Thyroid gland (tissue), 4 donors: ENCODE measurements at places on chromosomes 1 and 21. TPM values are rescaled to one million over a fixed set of nuclear protein-coding genes. Genes with fewer than 3 reads are reported as not detected.

The DNM3 gene
- total RNA-seq: 12.3 TPM

DNA sequence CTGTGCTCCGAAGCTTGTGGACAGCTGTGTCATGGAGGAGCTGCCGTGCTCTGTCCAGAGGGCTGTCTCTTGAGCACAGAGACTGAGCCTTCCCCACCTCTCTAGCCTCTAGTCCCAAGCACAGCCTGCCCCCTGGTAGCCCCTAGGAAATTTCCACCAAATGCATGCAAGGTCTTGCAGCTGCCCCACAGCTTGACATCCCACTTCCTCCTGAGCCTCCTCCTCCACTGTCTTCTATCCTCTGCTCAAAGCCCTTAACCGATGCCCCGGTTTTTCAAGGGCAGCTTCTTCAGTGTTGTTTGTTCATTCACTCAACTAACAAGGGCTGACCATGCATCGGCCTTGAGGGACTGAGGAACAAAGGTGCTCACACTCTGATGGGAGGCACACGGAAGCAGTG is 20.6 kb upstream of the PROK1 start:
- DNase-seq: no peak
- no peak overlapping the region for H3K4me3 ChIP-seq
- H3K4me1 ChIP-seq: no peaks in the 10 kb centered on the region

DNA sequence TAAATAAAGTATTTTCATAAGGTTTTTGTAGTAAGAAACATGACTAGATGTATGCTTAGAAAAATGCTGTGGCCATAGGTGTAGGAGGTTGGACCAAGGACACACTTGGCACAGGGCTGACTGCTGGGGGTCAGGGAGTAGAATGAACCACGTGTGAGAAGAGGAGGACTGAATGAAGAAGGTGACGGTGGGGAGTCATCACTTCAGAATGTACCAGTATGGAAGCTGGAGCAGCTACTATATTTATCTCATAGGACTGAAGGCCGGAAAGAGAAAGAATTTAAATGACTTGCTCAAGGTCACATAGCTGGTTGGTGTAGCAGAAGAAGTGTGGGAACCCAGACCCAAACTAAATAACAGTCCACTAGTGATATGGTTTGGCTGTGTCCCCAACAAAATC is 79.8 kb upstream of the HAO2 start:
- H3K36me3 ChIP-seq: no peaks in the 10 kb centered on the region
- H3K27ac ChIP-seq: no peak overlapping the region
- H3K4me3 ChIP-seq: no peak overlapping the region
- no peak for DNase-seq

DNA sequence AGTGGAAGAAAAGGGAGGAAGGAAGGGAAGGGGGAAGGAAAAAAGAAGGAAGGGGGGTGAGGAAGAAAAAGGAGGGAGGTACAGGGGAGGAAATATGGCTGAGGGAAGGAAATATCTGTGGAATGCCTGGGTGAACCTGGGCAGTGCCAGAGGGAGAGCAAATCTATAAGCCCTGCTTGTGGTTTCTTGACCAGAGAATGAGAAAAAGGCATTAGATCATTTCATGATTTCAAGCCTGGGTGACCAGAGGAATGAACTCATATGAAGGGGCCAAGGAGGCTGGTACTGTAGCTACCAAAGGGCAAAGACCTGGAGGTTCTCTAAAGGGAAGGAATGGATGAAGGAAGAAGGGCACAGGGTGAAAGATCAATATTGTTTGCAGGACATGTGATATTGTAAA is 31.4 kb downstream of the GNG12 start:
- no peaks in the 10 kb centered on the region for H3K27me3 ChIP-seq
- H3K27ac ChIP-seq: peak overlapping the region; percentile 22
- no peaks in the 10 kb centered on the region for H3K36me3 ChIP-seq
- DNase-seq: no peak
- peaks cover 37% of the 10 kb centered on the region for H3K4me1 ChIP-seq
- H3K4me3 ChIP-seq: no peak overlapping the region
